ENCODE measurements at places on chromosomes 2 and 18. TPM values are rescaled to one million over a fixed set of nuclear protein-coding genes. Genes with fewer than 3 reads are reported as not detected.

LOXHD1 gene
- 1.3 TPM for total RNA-seq

NETO1 gene
- 0.73 TPM for total RNA-seq

DSG2 gene
- total RNA-seq: 18.1 TPM

GALNT5 gene
- total RNA-seq: 18.0 TPM

AFF3 gene
- total RNA-seq: 59.4 TPM

SKOR2 gene
- not detected for total RNA-seq

HNMT gene
- 55.1 TPM for total RNA-seq

OTOF gene
- total RNA-seq: not detected

EPB41L3 gene
- total RNA-seq: 13.9 TPM

MRPL19 gene
- 31.9 TPM for total RNA-seq

PDE1A gene
- 0.58 TPM for total RNA-seq

LYPD6B gene
- total RNA-seq: not detected

KHK gene
- total RNA-seq: not detected

PTH2R gene
- total RNA-seq: not detected

MAPK4 gene
- total RNA-seq: 22.2 TPM

LYG1 gene
- total RNA-seq: 1.1 TPM

C2orf66 gene
- total RNA-seq: not detected

AQP4 gene
- total RNA-seq: 6.7 TPM

RAPGEF4 gene
- 13.6 TPM for total RNA-seq

CGREF1 gene
- 2.6 TPM for total RNA-seq

LDLRAD4 gene
- total RNA-seq: 8.7 TPM

SF3B1 gene
- total RNA-seq: 520 TPM

DHRS9 gene
- total RNA-seq: 19.3 TPM

NDC80 gene
- 1.4 TPM for total RNA-seq

GPR39 gene
- total RNA-seq: 12.3 TPM

ZAP70 gene
- total RNA-seq: 4.8 TPM

BMP10 gene
- not detected for total RNA-seq

STPG4 gene
- not detected for total RNA-seq

KLHL30 gene
- 1.7 TPM for total RNA-seq

ATOH8 gene
- 9.7 TPM for total RNA-seq

TRAK2 gene
- total RNA-seq: 22.3 TPM

CDK15 gene
- not detected for total RNA-seq

MITD1 gene
- total RNA-seq: 37.9 TPM

CABYR gene
- total RNA-seq: not detected

SERPINB13 gene
- not detected for total RNA-seq

All from stomach (tissue), 19 donors.